ENCODE measurements at places on chromosomes 12 and 14.

DNA sequence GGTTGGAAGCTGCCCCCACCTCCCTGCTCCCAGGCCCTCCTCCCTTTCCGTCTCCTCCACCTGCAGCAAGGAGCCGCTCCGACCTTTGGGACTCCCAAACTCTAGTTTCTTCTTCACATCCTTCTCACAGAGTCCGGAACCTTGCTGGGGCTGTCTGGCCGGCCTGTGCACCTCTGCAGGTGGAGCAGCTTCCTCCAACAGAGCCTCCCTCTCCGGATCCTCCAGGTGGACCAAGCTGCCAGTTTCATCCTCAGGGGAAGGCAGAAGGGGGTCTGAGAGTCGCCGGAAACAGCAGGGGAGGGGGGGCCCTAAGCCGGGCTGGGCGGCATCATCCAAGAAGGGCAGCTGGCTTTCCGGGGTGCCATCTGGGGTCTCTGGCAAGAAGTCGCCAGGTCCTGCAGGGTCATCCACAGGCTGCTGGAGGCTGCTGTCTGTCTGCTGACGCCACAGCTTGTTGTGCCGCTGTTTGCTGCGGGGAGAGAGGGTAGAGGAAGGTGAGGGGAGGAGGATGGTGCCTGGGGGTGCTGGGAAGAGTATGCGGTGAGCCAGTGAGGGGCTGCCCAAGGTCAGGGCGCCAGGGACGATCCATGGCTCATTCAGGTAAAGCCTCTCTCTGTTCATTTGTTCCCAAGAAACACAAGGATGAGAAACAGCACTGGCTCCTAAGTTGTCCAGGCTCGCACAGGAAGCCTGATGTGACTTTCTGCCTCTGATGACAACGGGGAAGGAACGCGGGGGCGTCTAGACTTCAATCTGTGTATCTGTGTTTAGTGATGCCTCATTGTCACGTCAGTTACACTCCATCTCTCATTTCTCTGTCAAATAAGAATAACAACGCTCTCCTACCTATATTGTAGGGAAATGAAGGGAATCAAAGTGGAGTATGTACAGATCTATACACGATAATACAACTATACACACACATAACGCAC, 61.3 kb upstream of the CORO1C start:
- DNase-seq: no peak

- no peak for DNase-seq
Observed at GRCh38 chr14:95533391-95533821, 1.4 kb upstream of the GLRX5 start.

DNA sequence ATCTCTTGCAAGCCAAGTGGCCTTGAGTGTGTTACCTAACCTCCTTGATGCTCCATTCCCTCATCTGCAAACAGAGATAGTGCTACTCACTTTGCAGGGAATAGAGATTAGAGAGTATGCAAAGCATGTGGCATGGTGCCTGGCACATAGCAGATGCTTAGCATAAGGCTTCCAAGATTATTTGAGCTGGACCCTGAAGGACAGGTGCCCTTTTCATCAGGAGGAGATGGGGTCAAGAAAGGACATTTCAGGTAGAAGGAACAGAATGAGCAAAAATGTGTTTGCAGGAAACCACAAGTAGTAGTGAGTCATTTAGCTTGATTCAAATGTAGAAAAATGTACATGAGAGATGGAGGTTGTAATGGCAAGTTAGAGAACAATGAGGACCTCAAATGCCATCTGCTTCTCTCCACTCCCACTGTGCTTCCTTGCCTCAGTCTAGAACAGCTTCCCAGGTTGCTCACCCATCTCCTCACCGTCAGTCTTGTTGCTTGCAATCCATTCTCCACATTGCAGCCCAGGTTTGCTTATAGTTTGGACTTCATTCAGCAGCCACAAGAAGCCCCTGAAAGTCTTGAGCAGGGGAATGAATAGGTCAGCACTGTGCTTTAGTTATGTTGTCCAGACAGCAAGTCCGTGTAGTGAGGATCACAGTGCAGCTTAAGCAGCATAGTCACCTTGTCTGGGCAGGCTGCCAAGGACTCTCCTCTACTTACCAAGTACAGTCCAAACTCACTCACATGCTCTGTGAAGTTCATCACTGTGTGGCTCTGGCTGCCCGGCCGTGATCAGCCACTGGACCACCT, 536.3 kb upstream of the CCDC196 start:
- DNase-seq: no peak

- peak; percentile 1 for DNase-seq
Observed at GRCh38 chr12:19129486-19130223, at the start of gene PLEKHA5. PLEKHA5 (plus strand) TSS chr12:19129733; CDS start chr12:19129800, 67 bp downstream.

DNA sequence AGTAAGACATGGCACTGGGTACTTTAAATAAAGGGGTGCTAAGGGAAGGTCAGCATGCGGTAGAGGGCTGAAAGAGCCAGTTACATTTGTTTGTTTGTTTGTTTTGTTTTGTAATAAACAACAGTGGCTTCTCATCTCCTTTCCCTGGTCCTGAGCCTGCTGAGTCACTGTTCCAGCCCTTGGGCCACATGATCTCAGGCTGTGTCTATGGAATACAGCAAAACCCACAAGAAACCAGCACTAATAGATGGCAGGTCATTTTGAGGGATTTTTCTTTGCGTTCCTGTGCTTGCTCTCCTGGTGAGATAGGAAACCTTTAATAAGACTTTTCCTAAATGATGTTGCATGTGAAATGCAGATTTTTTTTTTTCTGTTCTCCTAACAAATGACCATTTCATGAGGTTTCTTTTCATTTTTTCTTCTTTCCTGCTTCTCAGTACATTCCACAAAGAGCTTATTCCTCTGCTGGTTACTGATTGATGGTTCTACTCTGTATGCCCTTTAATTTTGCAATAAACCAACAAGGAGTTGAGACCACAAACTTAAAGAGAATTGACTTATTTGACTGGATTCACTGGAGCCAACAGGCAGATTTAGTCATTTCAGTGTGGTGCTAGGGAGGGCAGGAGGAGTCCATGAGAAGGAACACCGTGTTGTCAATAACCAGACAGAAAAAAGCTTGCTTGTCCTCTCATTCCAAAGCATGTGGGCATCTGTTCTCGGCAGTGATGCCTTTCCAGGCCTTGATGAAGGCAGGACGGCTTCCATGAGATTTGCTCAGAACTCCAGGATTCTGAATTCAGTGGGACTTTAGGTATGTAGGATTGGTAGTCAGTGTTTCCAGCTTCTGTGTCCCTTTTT, 459.2 kb downstream of the RAD51B start:
- no peak for DNase-seq

DNA sequence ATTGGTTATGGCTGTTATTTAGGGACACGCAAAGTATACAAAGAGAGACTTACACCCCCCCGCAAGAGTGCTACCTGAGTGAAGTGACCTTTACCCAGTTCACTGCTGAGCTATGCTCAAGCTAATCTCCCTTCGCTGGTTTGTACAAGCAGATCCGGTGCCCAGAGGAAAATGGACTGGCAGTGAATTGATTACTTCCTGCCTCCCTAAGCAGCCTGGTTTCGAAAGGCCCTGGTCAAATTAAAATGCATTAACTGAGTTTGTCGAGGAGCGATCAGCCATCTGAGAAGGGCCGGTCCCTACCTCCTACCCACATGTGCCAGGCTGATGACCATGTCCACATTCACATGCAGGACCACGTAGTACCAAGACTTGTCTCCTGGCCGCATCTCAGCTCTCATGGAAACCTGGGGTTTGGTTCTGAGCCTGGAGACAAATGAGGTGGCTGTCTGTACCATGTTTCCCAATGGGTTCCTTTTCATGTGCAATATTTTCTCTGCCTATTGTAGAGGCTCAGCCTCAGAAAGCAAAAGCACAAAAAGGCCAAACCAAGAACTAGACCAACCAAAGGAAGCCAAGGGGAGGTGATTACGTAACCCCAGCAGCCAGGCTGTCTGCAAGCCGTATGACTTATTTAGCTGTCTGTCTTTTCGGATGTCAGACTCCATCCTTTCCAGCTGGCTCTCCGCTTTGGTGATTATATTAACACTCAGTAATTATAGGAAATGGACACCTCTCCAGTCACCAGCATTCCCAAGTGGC, 284.7 kb upstream of the PWP1 start:
- no peak for DNase-seq

GRCh38 chr12:2588345-2588744, 206.4 kb upstream of the FKBP4 start:
- DNase-seq: no peak

DNA sequence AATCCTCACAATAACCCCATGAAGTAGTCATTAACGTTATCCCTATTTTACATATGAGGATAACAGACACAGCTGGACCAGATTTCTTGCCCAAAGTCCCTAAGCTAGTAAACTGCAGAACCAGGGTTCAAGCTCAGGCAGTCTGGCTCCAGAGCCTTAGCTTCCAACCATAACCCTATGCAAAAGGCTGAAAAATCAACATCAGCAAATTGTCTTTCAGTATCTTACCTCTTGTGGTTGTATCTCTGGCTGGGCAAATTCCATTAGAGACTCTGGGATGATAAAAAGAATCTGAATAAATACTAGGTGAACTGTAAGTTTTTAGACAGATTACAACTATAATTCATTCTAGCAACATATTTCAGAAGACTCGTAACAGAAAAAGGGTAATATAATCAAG, 24.7 kb downstream of the CAPRIN2 start:
- no peak for DNase-seq

DNA sequence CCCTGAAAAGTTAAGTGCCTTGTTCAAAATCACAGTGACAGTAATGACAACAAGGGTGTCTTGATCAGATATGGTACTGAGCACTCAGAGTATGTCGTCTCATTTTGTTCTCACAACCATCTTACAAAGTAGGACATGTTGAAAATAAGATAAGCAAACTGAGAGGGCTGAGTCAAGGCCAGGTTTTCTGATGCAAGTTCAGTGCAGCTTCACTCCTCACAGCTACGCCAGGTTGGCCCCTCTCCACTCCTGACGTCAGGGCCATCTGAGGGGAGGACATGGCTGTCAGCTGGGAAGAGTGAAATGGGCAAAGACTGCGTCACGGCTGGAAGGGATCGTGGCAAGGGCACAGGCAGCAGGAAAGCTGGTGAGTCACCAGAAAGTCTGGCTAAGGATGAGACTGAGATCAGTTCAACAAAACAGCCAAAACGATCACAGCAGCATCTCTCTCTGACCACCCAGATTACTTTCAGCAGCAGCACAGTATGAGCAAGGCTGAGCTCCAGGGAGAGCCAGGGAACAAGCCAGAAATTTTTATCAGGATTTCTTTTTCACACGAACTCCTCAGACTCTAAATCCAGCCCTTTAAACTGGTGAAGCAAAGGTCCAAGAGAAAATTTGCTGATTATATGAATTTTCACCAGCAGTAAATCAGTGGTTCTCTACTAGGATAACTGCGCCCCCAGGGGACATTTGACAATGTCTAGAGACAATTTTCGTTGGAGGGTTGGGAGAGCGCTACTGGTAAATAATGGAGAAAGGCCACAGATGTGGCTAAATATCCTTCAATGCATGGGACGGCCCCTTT, 297.9 kb upstream of the AMIGO2 start:
- DNase-seq: no peak

- DNase-seq: no peak
Observed at GRCh38 chr14:91328313-91329050, 84.0 kb upstream of the GPR68 start.

- no peak for DNase-seq
Observed at GRCh38 chr12:87804386-87804785, 224.8 kb downstream of the C12orf50 start.

- DNase-seq: no peak
Observed at GRCh38 chr12:46404225-46404631, 31.7 kb upstream of the SLC38A2 start.

GRCh38 chr14:103144085-103144484, 20.8 kb downstream of the TNFAIP2 start:
- no peak for DNase-seq

DNA sequence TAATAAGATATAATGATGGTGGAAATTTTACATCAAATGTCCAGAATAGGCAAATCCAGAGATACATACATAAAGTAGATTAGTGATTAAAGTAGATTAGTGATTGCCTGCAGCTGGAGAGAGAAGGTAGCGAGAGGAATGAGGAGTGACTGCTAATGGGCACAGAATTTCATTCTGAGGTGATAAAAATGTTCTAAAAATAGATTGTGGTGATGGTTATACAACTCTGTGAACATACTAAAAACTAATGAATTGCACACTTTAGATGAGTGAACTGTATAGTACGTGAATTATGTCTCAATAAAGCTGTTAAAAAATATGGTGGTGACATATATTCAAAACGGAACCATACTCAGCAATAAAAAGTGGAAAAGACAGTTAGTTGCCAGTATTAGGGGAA, 41.7 kb downstream of the PPP2R5E start:
- no peak for DNase-seq

DNA sequence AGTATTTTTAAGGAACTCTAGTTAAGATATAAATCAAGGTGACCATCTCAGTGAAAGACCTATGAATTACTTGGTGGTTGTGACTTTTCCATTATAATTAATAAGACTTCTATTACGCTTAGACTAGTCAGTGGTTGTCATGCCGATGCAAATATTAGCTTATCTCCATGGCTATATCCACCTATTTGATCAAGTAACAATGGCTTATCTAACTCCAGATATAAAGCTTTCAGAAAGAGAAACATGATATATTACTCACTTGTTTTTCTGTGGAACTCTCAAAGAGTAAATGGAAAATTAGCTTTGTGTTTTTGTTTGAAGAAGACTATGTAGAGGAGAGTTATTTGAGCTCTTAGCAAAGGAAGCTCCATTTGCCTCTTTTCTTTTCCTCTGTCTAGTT, 323.8 kb upstream of the DCN start:
- no peak for DNase-seq

DNA sequence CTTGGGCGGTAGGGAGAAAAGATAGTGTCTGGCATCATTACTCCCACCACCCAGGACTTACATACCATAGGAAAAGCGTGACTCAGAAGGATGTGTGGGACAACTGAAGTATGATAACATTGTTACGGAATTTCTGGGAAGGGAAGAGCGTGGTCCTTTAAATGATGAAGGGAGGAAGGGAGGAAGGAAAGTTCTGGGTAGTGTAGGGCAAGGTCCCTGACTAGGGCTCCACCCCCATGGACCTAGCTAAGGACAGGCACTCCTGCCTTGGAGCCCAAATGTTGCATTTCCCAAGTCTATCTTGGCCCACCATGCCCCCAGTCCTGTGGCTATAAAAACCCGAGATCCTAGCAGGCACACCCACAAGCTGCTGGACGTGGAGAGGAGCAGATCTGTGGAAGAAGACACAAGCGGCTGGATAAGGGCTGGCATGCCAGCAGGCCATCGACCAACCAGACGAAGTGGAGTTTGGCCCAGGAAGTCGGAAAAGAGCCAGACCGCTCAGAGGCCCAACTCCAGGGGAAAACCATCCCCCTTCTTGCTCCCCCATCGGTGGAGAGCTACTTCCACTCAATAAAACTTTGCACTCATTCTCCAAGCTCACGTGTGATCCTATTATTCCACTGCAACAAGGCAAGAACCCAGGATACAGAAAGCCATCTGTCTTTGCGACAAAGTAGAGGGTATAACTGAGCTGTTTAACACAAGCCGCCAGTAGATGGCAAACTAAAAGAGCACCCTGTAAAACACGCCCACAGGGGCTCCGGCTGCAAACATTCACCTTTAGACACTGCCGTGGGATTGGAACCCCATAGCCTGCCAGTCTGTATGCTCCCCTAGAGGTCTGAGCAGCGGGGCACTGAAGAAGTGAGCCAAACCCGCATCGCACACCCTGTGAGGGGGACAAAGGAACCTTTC, 23.0 kb upstream of the RAB21 start:
- DNase-seq: no peak

Measured in stimulated activated CD8-positive, alpha-beta memory T cell treated with anti-CD3 and anti-CD28 coated beads, Interleukin-15, amount 100 ng/mL, for 24 hours (primary cell).